Activated CD4-positive, CD25-positive, alpha-beta regulatory T cell (primary cell): ENCODE measurements at places on chromosomes 4 and X.

GRCh38 chrX:71111921-71112431 lies 599 bp upstream of the IL2RG start:
- DNase-seq, result no peak

DNA sequence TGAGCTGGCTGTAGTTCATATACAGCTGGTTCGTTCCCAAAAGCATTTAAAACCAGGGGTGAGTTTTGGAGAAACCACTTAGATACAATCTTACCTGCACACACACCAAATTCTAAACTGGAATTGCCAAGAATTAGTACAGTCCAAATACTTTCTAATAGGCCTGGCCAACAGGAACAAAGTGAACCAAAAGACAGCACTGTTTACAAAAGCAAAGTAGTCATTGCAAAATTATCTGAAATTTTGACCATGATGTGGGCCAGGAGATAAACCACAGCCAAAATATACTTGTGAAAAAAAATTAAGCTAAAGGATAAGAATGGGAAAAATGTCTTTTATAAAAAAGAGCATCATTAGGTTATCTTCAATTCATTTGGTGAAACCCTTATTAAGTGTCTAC lies 37.9 kb upstream of the NAP1L5 start:
- no peak for DNase-seq

DNA sequence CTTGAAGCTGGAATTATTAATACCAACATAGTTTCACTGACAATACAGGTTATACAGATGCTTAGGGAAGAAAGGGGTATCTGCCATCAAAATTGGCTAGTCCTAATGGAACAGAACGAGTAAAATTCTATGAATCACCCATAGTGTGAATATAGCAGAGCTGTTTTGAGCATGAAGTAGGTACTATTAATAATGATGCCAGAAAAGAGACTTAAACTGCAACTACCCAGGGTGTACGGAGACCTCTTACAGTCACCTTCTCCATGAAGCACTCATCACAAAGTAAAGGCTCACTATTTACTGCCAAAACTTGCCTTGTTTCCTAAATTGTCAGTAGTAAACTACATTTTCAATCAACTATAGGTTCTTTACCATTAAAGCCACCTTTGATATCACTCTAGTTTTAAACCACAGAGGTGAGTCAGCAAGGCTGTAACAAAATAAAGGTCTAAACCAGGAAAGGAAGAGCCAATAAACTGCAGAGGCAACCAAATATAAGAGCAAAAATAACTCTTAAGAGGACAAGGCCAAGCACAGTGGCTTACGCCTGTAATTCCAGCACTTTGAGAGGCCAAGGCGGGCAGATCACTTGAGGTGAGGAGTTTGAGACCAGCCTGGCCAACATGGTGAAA lies 114.4 kb downstream of the FRYL start:
- DNase-seq, result no peak

GRCh38 chrX:48896611-48897011 lies 957 bp downstream of the TIMM17B start:
- DNase-seq, result no peak

GRCh38 chr4:128906581-128906980 lies 97.1 kb downstream of the JADE1 start:
- DNase-seq, result no peak

DNA sequence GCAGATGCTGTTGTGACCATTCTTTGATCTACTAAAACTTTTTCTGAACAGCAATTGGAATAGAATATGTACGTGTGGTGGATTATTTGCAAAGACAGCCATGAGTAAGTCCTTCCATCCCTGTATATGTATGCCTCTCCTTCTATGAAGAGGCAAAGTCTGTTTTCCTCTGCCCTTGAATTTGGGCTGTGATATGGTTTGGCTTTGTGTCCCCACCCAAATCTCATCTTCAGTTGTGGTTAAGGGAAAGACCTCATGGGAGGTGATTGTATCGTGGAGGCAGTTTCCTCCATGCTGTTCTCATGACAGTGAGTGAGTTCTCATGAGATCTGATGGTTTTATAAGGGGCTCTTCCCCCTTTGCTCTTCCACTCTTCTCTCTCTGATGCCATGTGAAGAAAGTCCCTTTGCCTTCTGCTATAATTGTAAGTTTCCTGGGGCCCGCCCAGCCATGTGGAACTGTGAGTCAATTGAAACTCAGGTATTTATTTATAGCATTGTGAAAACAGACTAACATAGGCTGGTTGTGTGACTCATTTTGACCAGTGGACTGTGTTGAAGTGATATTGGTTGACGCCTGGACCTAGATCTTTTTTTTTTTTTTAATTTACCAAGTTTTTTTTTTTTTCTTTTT lies 108.3 kb upstream of the CAMK2D start:
- DNase-seq, result no peak

DNA sequence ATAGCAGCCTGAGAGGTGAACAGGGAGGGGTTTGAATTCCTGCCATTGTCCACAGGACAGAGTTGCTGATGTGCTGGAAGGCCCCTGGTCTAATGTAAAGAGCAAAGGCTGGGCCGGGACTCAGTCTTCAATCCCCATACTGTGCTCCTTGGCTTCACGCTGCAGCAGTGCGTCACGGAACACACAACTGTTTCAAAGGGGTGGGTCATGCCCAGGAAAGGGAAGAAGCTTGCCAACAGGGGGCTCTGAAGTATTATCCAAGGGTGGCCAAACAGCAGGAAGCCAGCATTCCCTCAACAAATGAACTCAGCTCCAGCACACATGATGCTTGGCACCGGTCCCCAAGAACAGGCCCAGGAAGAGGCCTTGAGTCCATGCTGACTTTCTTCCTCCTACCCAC lies 122.5 kb downstream of the NFKB1 start:
- no peak for DNase-seq

- DNase-seq, result no peak
Observed at GRCh38 chr4:76035799-76036380, at the start of gene CXCL11. Gene CXCL11 (minus strand): TSS chr4:76036070. CDS start chr4:76035987, 83 bp downstream.

DNA sequence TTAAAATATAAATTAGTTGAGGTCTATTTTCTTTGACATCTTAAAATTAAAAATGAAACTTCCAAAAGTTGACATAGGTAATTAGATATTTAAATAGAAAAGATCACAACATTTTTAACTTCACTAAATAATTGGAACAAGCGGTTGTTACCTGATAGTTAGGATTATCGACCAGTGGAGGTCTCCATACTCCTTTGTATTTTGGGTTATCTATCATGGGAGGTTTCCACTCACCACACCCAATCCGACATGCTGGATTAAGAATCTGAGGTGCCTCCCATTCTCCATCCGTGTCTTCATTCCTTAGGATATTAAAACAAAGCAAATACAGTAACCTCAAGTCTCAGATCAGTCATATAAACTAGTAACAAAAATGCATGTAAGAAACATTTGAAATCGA lies 22.2 kb downstream of the SCOC start:
- DNase-seq, result no peak

DNA sequence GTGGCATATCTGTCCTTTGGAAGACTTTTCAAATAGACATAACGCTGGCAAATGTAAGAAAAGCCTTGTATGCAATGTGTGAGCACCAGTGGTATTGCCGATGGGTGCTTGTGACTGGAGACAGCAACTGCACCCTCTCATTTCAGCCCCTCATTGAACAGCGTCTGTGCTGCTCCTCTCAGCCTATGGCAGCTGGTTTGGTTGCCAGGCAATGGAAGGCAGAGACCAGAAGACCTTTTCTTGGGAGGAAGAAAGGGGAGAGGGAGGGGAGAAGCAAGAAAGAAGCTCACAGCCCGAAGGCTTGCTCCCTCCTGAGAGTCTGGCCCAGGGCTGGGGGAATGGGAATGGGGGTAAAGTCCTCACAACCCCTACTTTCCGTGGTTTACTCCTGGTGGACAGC lies 20.2 kb downstream of the ZCCHC13 start:
- DNase-seq, result no peak

- DNase-seq, result peak; percentile 20
Observed at GRCh38 chr4:139530833-139531427, 25.1 kb downstream of the SETD7 start.

DNA sequence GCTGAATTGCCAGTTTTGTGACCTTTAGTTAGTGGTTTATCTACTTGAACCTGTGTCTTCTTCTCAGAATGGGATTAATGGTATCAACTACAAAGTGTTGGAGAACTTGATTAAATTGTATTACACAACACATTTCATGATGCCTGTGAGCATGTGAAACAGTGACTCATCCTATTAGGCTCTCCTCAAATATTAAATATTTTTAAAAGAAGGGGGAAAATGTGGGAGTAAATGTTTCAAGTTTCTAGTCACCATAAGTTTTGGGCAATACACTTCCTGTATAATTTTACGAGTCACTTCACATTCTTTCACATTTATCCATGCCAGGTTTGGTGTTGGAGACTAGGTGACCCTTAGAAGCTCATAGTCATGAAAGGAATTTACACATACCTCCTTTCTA lies 147.0 kb downstream of the HS3ST1 start:
- no peak for DNase-seq

DNA sequence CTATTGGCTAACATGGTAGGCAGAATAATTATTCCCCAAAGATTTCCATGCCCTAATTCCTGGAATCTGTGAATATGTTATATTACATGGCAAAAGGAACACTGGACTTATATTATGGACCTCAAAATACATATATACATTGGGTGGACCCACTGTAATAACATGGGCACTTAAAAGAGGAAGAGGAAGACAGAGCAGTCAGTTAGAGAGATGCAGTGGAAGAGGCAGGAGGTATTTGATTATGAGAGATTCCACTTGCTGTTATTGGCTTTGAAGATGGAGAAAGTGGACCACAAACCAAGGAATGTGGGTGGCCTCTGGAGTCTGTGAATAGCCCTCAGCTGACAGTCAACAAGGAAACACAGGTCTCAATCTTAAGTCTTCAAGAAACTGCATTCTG lies 14.0 kb upstream of the ART3 start:
- no peak for DNase-seq

DNA sequence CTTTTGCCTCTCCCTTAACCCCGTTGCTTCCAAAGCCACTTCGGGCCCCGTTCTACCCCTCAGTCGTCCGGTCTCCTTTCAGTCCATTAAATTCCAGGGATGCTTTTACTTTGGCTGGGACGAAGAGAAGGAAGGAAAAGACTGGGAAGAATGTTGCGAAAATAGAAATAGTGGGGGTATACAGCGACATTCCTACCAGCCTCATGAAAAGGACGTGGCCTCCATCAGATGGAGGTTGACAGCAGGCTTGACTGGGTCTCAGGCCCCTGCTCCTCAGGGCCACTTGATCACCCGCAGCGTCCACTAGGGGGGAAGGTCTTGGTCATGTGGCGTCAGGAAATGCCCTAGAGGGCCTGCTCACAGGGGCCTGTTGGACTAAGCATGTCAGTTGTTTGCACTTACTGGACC lies 657 bp upstream of the ANKRD50 start:
- DNase-seq, result no peak

DNA sequence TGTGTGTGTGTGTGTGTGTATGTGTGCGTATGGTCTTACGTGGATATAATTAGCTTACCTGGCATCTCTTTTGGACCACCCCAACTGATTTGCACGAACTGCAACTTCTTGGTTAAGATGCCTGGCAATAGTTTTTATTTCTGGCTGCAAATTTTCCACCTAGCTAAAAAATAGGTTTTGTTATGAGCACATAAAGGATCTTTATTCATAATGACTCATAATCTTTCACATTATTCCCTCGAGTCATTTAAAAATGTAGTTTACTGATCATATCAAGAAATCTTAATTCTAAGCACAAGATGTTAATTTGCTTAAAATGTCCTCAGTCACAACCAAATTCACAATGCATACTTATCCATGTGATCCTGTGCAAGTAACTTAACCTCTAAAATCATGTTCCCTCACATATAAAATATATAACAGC lies 1.5 kb downstream of the COX18 start:
- no peak for DNase-seq

DNA sequence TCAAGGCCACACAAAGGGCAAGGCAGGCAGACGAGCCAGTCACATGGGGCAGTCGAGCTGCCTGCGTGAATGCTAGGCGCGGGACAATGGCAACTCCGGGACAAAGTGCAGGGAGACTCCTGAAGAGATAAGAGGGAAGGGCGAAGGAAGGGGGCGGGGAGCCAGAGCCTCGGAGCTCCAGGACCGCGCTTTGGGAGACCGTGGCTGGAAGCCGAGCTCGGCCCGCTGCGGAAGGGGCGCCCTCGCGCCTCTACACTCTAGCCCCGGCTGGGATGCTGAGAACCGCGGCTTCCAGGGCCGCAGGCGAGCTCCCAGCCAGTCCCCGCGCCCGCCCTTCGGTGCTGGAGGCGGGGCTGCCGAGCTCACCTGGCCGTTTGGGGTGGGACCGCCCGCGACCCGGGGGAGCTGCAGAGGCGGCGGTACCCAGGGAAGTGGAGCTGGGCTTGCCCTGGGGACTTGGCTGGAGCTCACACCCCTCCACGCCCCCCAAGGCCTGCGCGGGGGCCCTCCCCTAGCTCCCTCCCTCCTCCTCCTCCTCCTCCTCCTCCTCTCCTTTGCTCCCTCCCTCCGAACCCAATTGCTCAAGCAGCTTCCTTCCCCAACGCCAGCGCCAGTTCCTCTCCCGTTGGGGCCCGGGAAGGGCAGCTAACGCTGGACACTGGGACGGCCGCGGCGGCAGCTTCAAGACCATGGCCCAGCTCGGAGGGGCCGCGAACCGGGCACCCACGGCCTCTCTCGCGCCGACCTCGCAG lies at the start of gene SOWAHD:
TSS of gene SOWAHD (plus strand) at position 610 of the 752 bp plus-strand sequence. CDS start at position 690, 80 bp downstream.
- DNase-seq, result no peak

- peak; percentile 34 for DNase-seq
Observed at GRCh38 chr4:153488006-153488891, 22.1 kb downstream of the TMEM131L start.

- no peak for DNase-seq
Observed at GRCh38 chr4:168550064-168550766, 53.4 kb downstream of the PALLD start.

DNA sequence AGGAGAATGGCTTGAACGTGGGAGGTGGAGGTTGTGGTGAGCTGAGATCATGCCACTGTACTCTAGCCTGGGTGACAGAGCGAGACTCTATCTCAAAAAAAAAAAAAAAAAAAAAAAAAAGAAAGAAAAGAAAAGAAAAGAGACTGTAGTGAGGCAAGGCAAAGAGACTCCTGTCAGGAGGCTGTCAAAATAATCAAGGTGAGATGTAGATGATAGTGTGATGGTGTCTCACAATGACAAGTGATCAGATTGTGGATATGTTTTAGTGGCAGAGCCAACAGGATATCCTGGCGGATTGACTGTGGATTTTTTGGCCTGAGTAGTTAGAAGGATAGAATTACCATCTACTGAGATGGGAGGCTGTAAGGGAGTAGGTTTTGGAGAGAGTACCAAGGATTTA lies 12.6 kb downstream of the TRPC5OS start:
- DNase-seq, result no peak

- DNase-seq, result no peak
Observed at GRCh38 chr4:36439556-36439955, 158.1 kb downstream of the DTHD1 start.

GRCh38 chr4:71687056-71687455 lies 96.8 kb downstream of the GC start:
- DNase-seq, result no peak

- DNase-seq, result no peak
Observed at GRCh38 chr4:158845311-158846041, 76.7 kb downstream of the FNIP2 start.

DNA sequence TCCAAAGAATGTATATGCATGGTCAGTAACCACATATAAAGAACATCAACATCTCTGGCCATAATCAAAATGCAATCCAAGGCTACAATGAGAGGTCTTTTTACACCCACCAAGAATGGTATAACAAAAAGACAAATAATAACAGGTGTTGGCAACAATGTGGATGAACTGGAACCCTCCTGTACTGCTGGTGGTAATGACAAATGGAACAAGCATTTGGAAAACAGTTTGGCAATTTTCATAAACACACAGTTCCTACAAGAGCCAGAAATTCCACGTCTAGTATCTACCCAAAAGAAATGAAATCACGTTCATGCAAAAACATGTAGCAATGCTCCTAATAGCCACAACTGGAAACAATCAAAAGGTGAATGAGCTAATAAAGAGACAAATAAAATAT lies 11.7 kb downstream of the UGT2B4 start:
- DNase-seq, result no peak

- no peak for DNase-seq
Observed at GRCh38 chr4:151641167-151641566, 119.6 kb downstream of the GATB start.
